Activated CD4-positive, alpha-beta T cell treated with anti-CD3 and anti-CD28 coated beads, Interleukin-10, Interleukin-2, amounts not matched to agents 100 ng/mL and 50 ng/mL, durations not matched to agents 16 hours and 8 hours (primary cell): ENCODE measurements at places on chromosomes 12 and 14.
A peak's percentile ranks its signal among the peaks of the same experiment; 100 is the strongest.

DNA sequence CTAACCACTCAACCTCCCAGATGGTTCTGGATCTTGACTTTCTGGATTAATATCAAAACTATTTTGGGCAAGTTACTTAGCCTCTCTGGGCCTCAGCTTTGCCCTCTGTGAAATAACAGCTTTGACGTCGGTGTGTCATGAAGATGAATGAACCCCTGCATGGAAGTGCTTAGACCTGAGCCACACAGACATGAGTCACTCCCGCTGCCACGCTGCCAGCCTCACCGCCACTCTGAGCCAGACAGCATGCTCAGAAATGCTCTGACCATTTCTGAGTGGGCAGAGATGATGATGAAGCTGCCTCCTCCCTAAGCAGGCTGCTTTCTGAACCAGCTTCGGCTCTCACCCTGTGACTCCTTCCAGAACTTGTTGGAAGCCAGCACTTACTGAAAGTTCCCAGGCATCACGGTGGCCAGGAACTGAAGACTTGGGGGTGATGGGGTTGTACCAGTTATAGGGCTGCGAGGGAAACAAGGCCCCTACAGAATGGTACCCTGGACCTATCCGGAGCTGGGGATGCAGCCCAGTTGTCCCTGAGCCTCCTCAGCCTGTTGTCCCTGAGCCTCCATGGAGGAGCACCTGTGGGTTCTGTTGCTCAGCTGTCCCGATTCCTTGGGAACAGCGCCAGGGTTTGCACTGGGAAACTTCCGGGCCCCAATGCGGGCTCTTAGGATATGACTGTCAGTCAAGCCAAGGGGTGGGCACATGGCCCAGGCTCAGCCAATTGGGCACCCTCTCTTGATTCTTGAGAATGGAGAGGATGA is 2.0 kb upstream of the CCDC197 start:
- DNase-seq: peak; percentile 63

GRCh38 chr14:78232231-78233000 is 62.2 kb downstream of the NRXN3 start:
- no peak for DNase-seq

DNA sequence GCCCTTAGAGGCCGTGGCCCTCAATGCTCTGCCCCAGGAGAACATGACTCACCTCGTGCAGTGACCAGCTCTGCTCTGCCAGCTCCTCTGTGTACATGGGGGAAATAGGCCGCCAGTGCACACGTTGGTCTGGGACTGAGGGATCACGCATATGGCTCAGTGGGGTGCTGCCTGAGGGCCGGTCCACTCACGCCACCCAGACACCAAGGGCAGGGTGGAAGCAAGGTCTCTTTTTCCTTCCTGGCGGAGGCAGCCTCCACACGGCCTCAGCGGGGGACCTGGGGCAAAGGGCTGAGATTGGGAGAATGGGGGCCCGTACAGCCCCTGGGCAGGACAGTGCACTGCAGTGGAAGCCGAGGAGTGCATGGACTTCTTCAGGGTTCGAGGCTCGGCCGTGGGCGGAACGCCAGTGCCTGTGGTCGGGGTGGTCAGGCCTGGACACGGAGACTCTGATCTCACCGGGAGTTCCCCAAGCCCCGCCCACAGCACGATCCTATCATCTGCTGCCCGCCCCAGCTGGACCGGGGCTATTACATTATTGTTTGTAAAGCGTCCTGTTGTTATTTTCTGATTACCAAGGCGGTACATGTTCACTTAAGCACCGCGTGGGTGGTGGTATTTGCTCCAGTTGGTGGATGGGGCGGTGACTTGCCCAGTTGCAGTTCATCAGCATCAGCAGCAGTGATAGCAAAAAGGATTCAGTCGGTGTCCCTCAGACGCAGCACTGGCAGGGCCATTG is 38.8 kb upstream of the TDRD9 start:
- no peak for DNase-seq

DNA sequence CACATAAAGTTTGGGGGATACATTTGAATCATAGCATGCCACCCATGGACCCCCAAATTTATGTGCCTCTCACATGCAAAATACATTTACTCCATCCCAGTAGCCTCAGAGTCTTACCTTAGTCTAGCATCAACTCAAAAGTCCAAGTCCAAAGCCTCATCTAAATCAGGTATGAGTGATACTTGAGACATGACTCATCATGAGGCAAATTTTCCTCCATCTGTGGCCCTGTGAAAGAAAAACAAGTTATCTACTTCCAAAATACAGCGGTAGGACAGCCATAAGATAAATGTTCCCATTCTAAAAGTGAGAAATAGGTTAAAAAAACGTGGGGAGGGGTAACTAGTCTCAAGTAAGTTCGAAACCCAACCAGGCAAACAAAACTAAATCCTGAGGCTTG is 444.2 kb downstream of the SNAPC1 start:
- no peak for DNase-seq

GRCh38 chr12:47903927-47904712 is 674 bp downstream of the VDR start:
- DNase-seq: peak; percentile 87
